ENCODE measurements at places on chromosomes 11 and 22.

GRCh38 chr11:8941341-8942103 is 1.3 kb downstream of the ASCL3 start:
- DNase-seq: no peak

DNA sequence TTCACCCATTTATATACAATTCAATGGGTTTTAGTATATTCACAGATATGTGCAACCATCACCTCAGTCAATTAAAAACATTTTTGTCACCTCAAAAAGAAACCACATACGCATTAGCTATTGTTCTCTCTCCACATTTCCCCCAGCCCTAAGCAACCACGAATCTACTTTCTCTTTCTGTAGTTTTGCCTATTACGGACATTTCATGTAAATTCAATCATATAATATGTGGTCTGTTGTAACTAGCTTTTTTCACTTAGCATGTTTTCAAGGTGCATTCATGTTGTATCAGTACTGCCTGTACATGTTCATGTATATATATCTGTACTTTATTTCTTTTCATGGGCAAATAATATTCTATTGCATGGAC is 104.7 kb upstream of the RRM1 start:
- DNase-seq: no peak

GRCh38 chr22:30457981-30458380 is 13.8 kb downstream of the SEC14L3 start:
- DNase-seq: no peak

DNA sequence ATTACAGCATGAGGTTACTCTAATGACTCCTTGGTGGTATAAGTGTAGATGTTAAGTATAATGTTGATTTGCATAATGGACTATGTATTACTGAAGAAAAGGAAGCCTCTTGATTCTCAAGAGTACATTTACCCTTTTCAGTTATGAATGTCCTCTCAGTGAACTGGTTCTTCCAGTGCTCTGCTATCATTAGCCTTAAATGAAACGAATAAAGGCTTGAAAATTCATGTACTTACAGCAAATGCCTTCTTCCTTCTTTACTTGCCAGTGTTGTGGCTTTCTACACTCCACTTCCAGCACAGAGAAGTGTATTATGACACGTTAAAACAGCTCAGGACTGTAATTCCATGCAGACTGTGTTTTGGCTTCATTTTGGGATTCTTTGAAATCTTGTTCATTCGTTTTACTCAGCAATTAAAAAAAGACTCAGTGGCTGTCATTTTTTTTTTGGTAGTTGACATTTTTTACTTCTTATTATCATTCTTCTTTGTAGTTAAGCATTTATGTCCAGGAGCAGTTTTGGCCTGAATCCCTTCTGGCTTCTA is 96.9 kb downstream of the MTMR3 start:
- no peak for DNase-seq

DNA sequence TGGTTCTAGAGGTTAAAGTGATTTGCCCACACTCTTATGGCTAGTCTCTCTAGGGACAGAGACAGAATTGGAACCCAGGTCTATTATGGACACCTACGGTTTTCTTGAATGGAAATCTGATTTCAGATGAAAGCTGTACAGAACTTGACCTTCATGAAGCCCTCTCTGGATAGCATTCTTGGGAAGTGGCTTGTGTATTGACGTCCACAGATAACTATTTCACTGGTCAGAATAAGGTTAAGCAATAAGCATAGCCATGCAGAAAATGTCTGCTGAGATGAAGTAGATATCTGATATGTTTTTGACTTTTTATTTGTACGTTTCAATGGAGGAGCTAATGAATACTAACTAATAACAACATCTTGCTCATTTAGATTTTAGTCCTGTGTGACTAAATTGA is 1.1 kb downstream of the TLCD5 start:
- no peak for DNase-seq
